CD8-positive, alpha-beta memory T cell (primary cell): ENCODE measurements at places on chromosomes 11 and 22.
A peak's percentile ranks its signal among the peaks of the same experiment; 100 is the strongest.

GRCh38 chr11:36249246-36249645 lies 40.0 kb downstream of the COMMD9 start:
- DNase-seq, result no peak

GRCh38 chr11:28966951-28967350 lies 858.8 kb downstream of the METTL15 start:
- no peak for DNase-seq

GRCh38 chr11:121154486-121155314 lies 53.7 kb downstream of the TECTA start:
- DNase-seq, result no peak

DNA sequence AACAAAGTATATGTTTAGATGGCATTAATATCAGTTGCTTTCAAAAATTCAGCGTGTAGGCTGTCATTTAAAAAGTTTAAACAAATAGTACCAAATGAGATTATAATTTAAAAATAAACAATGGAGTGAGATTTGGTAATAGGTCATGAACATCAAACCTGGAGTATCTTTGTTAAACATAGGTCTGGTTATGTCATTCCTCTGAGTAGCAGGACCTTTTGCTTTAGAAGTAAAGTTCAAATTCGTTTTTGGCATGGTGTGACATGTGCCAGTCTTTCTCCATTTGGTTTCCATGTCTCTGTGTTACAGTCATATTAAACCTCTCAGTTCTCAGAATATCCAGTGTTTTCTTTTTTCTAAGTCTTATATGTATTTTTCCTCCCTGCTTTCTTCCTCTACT lies 242.4 kb downstream of the TMEM135 start:
- DNase-seq, result no peak

DNA sequence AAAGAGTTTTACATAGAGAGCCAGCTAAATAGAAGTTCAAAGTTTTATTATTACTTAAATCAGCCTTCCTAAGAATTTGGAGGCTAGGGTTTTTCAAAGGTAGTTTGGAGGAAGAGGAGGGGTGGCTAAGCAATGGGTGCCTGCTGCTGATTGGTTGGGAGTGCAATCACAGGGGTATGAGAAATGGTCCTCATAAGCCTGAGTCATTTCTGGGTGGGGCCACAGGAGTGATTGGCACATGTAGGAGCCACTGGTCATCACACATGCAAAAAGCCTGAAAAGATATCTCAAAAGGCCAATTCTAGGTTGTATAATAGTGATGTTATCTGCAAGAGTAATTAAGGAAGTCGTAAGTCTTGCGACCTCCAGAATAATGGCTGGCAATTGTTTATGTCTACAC lies 12.9 kb downstream of the OR51L1 start:
- no peak for DNase-seq

DNA sequence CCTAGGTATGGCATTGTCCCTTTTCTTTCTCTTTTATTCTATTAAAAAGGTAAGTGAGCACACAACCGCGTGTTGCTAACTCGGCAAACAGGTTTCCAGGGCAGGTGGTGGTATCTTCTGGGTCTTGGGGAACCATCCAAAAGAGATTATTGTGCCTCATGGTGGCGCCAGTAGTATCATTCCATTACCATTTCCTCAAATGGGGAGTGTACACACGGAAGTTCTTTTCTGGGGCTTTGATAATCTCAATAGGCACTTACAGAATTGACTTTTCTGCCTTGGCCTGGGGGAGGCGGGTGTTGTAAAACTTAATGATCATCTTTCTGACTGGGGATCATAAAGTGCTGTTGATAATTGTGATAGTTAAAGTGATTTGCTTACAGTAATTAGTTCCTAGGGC lies 234.1 kb downstream of the KIRREL3 start:
- DNase-seq, result no peak

- DNase-seq, result no peak
Measured at GRCh38 chr22:48250286-48250895, 1487.9 kb downstream of the TBC1D22A start.

GRCh38 chr22:31692186-31692886 lies 30.3 kb upstream of the PISD start:
- no peak for DNase-seq

GRCh38 chr11:15972838-15973237 lies 383.5 kb downstream of the SOX6 start:
- no peak for DNase-seq

- no peak for DNase-seq
Measured at GRCh38 chr11:112163875-112164685, at the start of gene IL18. Gene IL18 (minus strand): TSS chr11:112164094. CDS start chr11:112155053, 9,041 bp downstream.

- no peak for DNase-seq
Measured at GRCh38 chr11:46075928-46076327, 45.3 kb downstream of the PHF21A start.

DNA sequence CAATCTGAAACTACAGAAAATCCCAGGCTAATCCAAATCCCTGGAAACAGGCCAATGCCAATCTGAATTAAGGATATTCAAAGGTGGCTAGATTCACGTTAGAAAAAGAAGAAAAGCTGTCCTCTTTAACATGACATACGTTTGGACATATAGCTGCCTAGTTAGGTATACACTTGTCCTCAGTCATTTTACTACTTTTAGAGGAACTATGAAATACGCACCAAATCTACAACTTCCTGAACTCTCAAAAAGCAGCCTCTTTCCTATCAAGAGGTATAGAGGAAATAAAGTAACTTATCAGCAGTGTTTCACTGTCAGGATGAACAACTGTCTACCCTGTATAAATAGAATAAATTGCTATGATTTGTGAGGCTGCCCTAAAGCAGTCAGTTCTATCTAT lies 24.0 kb downstream of the KMT5B start:
- no peak for DNase-seq

GRCh38 chr22:44928711-44929358 lies 81.0 kb downstream of the PHF21B start:
- no peak for DNase-seq

DNA sequence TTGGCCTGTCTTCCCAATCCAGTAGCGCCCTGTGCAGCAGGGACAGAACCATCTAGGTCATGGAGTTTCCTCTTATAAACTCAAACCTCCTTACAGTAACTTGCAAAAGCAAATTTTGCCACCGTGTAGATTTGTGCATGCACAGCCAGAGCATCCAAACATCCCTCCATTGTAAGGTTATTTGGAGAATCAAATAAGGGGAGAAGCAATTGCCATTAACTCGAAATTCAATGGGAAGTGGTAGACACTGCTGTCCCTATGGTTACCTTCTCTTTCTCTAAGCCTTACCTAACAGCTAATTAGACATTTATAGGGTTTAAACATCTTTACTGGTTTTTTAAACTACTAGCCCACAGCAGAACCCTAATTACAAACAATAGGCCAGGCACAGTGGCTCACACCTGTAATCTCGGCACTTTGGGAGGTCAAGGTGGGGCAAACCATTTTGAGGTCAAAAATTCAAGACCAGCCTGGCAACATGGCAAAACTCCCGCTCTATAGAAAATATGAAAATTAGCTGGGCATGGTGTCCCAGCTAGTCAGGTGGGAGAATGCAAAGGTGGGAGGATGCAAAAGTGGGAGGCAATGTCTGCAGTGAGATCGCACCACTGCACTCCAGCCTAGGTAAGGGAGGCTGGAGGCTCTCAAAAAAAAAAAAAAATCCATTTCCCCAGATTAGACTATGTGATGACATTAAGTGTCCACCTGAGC lies 6.6 kb downstream of the HSPA8 start:
- DNase-seq, result no peak

DNA sequence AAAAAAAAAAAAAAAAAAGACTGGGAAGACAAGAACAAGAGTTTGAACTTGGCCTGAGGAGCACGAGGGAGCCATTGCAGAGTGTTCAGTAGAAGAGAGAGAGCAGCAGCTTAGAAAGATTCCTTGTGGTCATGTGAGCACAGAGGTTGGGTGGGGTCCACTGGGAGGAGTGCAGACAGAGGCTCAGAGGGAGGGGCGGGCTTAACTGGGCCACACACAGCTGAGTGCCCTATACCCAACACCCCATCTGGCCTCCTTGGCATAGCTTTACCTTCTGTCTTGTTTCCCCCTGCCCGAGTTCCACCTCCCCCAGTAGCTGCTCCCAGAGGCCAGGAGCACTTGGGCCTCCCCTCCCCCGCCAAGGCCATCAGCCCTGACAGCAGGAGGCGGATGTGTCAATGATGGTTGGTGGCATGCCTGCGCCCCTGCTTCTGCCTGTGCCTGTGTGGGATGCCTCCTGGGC lies 12.1 kb downstream of the C11orf86 start:
- DNase-seq, result no peak

GRCh38 chr11:6618117-6619003 lies 862 bp downstream of the TPP1 start:
- peak; percentile 64 for DNase-seq

GRCh38 chr22:25148149-25148691 lies 51.4 kb upstream of the CRYBB3 start:
- no peak for DNase-seq

DNA sequence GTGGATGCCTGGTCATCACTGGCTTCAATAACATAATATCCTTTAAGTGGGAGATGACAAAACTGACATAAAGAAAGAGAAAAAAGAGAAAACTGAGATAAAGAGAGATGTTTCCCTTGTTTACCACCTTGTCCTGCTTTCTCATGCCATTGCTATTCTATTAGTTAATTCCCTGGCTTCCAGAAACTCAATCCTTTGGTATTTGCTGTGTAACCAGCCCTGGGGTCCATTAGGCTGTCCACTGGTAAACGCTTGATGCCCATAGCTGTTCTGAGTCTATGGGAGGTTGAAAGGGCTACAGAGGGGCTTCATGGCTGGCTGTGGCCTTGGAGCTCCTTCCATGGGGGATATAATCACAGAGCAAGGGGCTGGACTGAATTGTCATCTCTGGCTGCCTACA lies 243.4 kb upstream of the PLET1 start:
- no peak for DNase-seq

- DNase-seq, result no peak
Measured at GRCh38 chr11:76629116-76629852, 41.3 kb downstream of the LRRC32 start.

DNA sequence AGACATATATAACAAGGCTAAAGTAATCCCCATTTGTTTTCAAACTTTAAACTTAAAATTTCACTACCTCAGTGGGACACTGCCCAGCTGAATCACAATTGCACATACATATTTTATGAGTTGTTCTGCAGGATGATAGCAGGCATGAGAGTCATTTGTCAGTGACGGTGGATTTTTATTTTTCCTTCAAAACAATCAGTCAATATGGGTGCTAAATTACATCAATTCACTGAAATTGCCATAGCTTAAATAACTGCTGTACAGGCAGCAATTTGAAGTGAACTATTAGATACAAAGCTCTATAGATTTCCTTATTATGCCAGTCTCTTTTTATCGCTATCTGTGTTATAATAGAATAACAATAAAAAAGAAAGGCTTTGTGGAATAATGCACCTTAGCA lies 784.6 kb upstream of the ANO3 start:
- DNase-seq, result no peak

DNA sequence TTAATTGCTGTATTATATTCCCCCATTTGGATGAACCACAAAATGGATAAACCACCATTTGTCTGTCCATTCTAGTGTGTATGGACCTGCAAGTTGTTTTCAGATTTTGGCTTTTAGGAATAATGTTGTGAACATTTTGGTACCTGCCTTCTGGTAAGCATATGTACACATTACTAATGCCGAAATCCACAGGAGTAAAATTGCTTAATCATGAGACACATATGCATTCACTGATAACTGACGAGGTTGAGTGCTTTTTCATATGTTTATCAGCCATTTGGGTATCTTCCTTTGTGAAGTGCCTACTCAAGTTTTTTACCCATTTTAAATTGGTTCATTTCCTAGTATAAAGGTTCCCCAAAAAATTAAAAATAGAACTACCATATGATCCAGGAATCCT lies 34.2 kb downstream of the OSBP2 start:
- no peak for DNase-seq

DNA sequence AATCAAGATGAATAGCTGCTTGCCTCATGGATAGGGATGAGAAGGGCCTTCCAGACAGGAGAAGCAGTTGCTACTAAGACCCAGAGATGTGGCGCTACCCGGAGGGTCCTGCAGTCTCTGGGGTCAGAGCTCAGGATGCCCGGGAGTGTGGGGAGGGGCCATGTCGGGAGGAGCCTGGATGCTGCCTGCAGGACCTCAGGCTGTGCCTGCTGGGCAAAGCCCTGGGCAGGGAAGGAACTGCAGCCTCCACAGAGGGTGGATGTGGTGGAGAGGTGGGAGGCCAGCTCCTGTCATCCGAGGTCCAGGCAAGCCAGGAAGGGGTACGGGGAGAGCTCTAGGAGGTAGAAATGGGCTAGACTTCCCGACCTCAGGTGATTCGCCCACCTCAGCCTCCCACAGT lies 11.0 kb downstream of the PRR5 start:
- no peak for DNase-seq

DNA sequence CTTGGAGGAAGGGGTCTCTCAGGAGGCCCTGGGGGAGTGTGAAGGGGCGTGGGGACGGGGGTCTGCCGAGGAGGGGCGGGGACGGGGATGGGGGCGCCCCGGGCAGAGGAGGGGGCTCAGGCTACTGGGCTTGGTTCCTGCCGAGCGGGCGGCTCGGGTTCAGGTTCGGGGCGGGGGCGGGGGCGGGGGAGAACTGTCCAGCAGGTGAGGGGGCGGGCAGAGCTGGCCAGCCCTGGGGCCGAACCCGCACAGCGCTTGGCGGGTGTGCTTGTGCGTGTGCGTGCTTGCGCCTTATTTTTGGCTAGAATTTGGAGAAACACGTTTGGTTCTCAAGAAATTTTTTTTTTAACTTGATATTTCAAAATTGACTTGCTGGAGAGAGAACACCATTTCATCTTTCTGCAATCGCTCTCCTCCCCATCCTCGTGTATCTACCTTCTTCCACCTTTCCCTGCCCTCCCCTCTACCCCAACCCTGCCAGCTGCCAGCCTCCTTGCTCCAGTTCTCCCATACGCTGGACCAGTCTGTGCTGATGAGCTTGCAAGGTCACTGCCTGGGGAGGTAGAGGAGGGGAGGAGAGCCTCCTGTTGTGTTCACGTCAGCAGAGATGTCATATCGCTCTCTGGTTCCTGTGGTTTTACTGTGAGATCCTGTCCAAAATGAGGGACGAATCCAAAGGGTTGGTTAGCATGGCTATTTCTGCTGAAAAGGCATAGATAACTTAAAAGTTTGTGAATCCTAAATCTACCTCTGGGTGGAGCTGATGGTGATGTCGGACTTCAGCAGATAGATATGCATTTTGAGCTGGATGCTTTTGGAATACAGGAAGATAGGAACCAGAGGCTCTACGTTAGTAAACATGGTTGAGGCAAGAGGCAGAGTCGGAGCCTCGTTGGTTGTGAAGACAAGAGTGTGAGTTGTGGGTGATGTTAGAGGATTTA lies 668 bp downstream of the MADD start:
- DNase-seq, result peak; percentile 25

GRCh38 chr11:5691964-5692361 lies 2.4 kb downstream of the TRIM22 start:
- peak; percentile 25 for DNase-seq

DNA sequence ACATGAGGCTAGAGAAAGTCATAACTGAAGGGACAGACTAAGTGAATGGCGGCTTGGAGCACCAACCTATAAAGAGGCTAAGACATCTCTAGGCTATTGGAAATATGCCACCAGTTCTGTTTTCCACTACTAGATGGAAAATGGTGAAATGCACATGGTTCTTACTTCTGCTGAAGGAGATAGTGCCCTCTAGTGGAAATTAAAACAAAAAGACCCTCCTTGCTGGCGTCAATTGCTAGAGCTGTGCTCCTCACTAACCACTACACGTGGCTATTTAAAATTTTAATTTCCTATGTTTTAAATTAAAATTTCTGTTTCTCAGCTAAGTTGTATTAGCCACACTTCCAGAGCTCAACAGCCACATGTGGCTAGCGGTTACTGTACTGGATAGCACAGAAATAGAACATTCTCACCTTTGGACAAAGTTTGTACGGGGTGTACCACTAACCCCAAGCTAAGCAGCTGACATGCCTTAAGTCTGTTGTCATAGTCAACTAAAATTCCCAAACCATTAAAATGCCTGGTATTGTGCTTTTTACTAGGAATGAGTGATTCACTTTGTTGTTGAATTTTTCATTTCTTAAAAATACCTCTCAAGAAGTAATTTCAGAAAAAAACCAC lies 34.1 kb upstream of the CALCA start:
- no peak for DNase-seq
